Stimulated activated CD4-positive, alpha-beta T cell treated with anti-CD3 and anti-CD28 coated beads, Interleukin-1b, Interleukin-23, amount 100 ng/mL, for 1 hour (primary cell): ENCODE measurements at places on chromosomes 5 and 9.

- no peak for DNase-seq
Measured at GRCh38 chr5:82942083-82942881, 134.9 kb downstream of the TMEM167A start.

DNA sequence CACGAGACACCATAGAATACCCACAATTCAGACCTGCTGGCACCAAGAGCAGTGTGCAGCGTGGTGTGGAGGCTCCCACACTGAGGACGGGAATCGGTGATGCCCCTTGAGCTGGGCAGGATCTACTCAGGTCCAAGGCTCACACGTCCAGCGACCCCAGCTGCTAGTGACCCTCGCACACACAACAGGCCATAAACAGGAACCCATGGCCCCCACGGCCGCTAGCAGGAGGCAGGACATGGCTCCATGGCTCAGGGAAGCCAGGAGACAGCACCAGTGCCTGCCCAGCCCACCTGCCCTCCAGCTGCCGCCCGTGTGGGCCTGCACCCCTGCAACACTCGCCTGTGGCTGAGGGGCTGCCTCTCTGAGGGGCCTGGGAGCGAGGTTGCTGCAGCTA is 43.4 kb upstream of the SLC9A3 start:
- no peak for DNase-seq

- DNase-seq = no peak
Measured at GRCh38 chr9:132723809-132724208, 53.5 kb downstream of the GTF3C4 start.

- DNase-seq = no peak
Measured at GRCh38 chr5:169197343-169197742, 103.6 kb downstream of the SLIT3 start.

DNA sequence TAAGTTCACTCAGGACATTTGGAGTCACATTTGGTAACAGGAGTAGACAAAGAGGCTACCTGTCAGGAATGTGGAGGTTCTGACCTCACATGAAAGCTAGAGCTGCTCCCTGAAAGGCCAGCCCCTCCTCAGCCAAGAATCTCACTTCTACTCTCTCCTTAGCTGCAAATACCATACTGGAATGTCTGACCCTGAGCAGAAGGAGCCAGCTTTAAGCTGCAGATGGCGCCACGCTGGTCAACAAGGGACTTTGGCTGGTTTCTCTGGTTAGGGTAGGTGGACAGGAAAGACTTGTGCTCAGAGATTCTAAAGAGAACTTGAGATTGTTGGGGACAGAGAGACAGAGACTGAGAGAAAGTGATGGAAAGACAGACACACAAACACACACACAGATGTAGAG is 21.9 kb downstream of the ASTN2 start:
- DNase-seq = no peak

- DNase-seq = no peak
Measured at GRCh38 chr5:89072842-89073672, 190.1 kb upstream of the MEF2C start.

DNA sequence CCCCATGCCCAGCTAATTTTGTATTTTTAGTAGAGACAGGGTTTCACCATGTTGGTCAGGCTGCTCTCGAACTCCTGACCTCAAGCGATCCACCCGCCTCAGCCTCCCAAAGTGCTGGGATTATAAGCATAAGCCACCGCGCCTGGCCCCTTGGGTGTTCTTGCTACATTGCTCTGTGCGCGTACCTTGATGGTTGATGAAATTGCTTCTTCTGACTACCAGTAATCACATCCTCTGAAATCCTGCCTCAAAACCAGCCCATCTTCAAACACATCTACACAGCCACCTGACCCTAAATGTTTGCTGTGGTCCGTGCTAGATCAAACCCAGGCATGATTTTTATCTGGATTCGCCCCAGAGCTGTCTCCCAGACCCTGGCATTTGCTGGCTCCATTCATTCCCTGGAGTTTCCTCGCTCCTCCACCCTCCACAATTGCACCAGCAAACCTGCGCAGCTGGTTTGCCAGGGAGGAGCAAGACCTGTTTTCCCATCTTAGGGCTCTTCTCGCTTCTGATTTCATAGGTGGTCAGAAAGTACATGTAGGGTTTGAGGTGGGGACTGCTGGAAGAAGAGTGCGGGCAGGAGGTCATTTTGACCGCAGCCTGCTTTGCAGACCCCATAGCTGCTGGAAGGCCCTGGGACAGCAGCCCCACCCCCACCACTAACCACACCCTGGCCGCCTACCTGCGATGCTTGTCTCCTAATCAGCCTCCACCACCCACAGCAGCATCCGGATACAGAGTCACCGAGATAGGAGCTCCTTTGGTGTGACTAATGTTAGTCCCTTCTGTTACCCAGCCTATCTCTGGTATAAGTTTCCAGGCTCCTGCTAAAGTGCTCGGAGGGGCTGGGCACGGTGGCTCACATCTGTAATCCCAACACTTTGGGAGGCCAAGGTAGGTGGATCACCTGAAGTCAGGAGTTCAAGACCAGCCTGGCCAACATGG is 22.7 kb downstream of the SWI5 start:
- DNase-seq = no peak

- DNase-seq = no peak
Measured at GRCh38 chr9:96875461-96876142, 21.3 kb upstream of the ZNF782 start.

DNA sequence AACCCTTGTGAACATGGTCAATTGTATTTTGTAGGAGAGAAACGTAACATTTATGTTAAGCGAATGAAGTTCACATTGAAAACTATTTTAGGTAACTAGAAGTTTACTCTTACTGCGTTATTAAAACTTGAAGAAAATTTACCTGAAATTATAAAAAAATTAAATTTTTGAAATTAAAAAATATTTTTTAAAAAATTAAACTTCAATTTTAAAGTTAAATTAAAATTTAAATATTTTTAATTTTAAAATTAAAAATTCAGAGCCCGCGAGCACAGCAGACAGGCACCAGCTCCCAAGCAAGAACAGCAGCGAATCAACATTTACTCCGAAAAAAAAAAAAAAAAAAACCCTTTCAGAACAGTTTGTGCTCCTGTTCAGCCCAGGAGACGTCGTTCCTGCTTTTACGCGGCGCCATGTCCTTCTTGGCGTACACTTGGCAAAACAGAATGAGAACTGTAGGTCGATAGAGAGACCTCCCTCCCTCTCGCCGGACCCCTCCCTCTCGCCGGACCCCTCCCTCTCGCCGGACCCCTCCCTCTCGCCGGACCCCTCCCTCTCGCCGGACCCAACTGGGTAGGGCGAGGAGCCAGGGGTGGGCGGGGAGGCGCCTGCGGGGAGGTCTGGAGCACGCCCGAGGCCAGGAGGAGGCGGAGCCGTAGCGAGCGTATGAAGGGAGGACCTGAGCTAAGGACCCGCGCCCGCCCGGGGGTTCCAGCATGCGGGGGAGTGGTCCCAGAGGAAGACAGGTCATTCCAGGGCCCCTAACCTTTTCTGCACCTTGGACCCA is 235.8 kb downstream of the ROR2 start:
- DNase-seq = no peak

DNA sequence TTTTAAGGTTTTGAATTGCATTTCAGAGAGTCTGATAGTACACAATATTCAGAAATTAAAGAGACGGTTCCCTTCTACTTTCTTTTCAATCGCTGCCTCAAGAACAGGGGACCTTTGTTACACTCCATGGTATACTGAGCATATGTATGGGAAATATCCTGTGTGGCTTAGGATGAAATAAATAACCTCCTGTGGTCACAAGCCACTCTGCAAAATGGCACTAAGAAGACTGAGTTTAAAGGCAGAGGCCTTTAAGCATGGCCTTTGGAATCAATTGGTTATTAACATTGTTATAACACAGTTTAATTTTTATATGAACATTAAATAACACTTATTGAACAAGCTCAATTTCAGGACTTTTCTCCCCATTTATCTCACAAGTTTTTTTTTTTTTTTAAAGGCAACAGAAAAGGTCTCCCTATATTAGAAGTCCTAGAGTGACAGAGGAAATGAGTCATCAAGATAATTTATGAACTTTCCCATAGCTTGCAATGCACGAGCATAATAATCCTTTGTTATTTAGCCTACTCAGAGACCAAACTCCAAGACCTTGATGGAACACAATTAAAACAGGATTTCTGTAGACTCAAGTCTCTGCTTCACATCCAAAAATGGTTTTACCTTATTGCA is 341.9 kb downstream of the TMEM167A start:
- DNase-seq = no peak

- DNase-seq = no peak
Measured at GRCh38 chr5:171155621-171156020, 153.4 kb upstream of the TLX3 start.

- no peak for DNase-seq
Measured at GRCh38 chr5:87765009-87765408, 352.3 kb upstream of the CCNH start.

GRCh38 chr9:121336665-121337064 is 33.4 kb downstream of the STOM start:
- no peak for DNase-seq

- no peak for DNase-seq
Measured at GRCh38 chr9:16458696-16459420, 411.6 kb downstream of the BNC2 start.

DNA sequence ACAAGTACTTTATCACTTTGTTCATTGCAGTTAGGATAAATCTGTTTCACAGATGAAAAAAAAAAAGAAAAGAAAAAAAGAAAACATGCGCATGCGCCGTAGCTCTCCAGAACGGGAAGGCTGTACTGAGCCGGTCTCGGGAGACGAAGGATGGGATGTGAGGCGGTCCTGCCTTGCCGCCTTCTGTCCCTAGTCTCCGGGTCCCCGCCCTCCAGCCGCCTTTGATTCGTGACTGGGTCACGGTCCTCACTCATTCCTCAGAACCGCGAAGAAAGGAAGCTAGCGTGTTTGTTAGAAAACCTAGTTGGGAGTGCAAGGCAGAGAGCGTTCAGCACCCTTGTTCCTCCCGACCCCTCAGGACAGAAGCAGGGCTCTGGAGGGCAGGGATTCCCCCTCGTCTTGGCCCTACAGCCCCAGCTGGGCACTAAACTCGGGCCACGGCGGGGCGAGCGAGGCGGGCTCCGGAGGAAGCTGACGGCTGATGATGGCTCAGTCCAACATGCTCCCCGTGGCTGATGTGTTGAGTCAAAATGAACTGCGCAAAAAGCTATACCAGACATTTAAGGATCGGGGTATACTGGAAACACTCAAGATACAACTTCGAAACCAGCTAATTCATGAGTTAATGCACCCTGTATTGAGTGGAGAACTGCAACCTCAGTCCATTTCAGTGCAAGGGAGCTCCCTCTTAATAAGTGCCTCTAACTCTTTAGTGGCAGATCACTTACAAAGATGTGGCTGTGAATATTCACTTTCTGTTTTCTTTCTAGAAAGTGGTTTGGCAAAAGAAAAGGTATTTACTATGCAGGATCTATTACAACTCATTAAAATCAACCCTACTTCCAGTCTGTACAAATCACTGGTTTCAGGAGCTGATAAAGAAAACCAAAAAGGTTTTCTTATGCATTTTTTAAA is 40.0 kb downstream of the CPLANE1 start:
- no peak for DNase-seq

DNA sequence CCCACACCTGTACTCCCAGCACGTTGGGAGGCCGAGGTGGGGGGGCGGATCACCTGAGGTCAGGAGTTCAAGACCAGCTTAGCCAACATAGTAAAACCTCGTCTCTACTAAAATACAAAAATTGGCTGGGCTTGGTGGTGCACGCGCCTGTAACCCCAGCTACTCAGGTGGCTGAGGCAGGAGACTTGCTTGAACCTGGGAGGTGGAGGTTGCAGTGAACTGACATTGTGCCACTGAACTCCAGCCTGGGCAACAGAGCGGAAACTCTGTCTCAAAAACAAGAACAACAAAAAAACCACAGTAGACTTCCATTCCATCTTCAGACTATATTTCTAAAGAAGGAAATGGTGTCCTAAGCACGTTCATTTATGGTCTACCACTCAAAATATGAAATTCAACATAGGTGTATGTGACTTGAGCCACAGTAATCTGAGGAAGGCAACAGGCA is 14.2 kb upstream of the SERINC5 start:
- DNase-seq = no peak

- DNase-seq = no peak
Measured at GRCh38 chr5:35202319-35203111, 27.8 kb downstream of the PRLR start.

GRCh38 chr5:157516006-157516405 is 56.0 kb downstream of the NIPAL4 start:
- DNase-seq = no peak

DNA sequence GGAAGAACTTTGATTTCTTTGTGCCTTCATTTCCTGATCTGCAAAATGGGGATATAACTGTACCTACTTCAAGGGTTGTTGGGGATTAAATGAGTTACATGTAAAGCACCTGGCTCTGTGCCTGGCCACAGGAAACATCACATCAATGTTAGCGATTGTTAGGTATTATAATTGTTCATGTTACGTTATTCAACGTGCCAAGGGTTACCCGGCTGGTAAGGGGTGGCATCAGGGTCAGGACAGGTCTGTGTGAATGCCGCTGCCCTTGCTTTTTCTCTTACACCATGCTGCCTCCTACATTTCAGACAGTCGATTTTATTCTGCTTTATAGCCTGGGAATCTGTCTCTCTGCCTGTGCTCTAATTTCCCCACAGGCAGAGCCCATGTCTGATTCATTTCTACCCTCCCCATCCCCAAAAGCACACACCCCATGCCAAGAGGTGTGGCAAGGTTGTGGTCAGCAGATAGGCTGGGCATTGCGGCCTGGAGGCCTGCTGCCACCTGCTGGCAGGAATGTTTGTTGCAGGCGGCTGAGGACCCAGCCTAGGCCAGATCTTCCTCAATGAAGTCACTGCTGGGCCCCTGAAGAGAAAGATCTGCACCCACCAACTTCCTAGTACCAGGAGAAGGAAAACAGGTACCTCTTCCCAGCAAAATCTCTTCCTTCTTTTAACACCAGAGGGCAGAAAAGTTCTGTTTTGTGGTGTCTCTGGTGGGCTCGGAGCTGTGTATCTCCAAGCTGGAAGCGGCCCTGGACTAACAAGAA is 5.3 kb downstream of the ANKS6 start:
- no peak for DNase-seq

DNA sequence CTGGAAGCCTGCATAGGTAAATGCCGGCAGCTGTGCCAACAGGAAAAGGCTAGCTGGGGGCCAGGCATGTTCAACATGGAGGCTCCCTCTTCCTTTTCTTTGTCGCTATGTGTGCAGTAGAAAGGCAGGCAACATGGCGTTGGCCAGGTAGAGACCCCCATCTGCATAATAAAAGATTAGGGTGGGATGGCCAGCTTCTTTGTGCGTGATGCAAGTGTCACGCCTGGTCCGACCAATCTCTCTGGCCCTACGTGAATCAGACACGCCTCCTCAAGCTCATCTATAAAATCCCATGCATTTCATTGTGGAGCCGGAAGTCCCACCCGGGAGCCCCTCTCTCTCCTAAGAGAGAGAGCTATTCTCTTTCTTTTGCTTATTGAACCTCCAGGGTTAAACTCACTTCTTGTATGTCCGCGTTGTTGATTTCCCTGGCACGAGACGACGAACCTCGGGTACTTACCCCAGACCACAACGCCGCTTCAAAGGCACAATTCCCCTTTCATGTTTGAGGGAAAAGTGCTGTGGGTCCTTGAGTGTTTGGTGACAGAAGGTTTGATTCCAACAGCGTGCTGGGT is 25.0 kb upstream of the C5orf47 start:
- no peak for DNase-seq

DNA sequence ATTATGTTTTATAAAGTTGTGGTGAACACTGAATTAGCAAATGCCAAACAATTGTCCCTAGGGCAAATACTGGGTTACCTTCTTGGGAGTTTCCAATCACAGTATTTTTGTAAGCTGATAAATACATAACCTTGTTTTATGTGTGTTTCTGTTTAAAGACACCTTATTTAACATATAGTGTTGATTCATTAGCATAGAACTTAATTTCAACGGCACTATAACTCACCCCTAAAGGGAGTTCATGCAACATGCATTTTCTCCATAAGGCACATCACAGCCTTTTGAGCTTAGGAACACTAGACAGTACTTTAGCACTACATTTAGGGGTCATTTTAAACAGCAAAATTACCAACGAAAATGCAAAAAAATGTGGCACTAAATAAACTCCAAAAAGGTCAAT is 74.2 kb upstream of the TYRP1 start:
- no peak for DNase-seq
